ENCODE measurements at places on chromosomes 5 and 9. TPM values are rescaled to one million over a fixed set of nuclear protein-coding genes. Genes with fewer than 3 reads are reported as not detected.

The SOWAHA gene
- polyA plus RNA-seq, result 0.40 TPM

The TEX48 gene
- not detected for polyA plus RNA-seq

The BBLN gene
- polyA plus RNA-seq, result 522 TPM

The SPATA6L gene
- polyA plus RNA-seq, result 3.4 TPM

The TUSC1 gene
- polyA plus RNA-seq, result 6.5 TPM

The PAEP gene
- polyA plus RNA-seq, result not detected
